ENCODE measurements at places on chromosomes 4 and X.
A peak's percentile ranks its signal among the peaks of the same experiment; 100 is the strongest.

- no peak for DNase-seq
These were observed 2.7 kb downstream of the SMAD1 start for GRCh38 chr4:145484225-145484846.

DNA sequence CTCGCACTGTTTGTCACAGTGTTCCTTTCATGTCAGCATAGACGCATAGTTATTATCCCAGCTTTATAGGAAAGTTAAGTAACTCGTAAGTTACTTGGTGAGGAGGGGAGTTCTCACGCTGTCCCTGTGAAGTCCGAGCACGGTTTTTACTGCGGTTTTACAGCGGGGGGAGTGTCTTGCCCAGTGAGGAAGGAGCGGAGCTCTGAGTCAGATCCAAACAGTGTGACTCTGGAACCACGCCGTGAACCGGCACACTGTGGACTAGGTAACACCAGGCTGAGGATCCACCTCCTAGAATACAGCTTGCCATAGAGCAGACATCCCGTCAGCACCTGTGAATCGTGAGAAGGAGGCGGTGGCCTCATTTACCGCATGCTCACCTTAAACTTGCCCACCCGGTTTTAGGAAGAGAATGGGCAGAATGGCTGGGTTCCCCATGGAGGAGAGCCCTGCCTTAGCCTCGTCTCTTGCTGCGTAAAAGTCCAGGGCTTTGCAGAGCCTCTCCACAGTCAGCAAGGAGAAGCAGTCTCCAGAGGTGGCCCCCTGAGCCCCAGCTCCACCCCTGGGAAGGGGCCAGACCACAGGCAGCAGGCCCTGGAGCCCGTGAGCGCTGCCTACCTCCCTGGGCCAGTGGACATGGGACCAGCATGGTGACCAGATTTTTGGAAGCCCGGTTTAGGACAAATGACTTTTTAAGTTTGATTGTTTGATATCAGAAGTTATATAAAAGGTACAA is 40.2 kb upstream of the HGFAC start:
- no peak for DNase-seq

DNA sequence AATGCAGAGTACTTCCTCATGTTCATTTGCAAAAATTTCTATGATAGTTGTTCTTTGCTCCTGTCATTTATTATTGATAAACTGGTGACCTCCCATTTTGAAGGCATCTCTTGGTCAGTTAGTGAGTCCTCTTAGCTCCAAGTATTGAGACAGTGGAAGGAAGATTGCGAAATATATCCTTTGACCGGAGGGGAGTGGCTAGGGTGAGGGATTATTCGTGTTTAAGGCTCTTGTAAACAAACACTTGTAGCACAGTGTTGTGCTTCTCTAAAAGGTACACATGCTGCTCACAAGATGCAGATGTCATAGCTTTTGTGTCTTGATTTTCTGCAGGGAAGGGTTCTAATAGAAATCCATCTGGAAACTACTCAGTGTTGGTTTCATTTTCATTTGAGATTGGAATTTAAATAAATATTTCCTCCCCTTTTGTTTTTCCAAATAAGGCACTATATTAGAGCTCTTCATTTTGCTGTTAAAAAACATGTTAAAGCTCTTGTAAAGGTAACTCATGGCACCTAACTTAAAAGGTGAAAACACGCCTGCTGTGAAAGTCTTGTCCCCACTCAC is 21.8 kb downstream of the TXLNG start:
- no peak for DNase-seq

DNA sequence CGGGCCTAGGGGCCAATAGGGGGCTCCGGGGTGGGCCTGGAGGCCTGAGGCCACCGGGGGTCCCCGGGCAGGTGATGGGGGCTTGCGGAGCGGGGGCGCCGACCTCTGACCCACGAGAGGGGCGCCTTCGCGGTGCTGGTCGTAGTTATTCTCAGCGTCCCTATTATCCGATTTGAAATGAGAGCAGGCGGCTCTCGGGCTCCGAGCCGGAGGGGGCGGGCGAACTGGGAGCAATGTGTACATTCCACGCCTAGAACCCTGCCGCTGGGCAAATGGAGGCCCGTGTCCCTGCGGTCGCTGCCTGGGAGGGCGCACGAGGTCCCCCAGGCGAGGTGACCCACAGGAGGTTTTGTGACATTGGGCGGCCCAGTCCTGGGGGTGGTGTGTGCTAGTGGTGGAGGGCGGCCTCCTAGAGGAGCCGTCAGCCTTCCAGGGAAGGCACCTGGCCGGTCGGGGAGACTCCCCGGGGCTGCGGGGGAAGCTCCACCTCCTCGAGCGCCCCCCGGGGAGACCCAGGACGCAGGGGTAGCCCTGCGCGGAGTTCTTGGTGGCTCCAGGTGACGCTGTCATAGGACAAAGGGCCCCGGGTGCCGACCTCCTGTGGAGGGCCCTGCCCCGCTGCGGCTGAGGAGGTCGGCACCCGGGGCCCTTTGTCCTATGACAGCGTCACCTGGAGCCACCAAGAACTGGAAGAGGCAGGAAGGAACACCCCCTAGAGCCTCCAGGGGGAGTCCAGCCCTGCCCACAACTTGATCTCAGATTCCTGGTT is 102.6 kb upstream of the PRKX start:
- peak; percentile 56 for DNase-seq

GRCh38 chr4:8373973-8374545 is 66.5 kb downstream of the ACOX3 start:
- DNase-seq: no peak

DNA sequence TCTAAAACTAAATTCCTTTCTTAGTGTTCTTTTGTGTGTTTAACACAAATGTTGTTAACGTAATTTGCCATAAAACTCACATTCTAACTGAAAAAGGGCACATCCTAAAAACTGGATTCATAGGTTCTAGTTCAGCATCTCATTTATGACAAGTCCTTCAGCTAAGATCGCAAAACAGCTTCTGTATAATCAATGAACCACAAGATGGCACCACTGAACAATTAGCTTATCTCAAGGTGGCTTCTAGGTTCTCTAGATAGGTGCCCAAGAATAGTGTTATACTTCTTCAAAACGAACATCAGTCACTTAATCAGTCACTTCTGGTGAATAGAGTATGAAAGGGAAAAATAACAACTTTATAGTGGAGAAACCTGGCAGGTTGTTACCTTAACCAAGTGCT is 54.3 kb downstream of the NRK start:
- peak; percentile 5 for DNase-seq

- DNase-seq: no peak
These were observed 207.0 kb downstream of the RRAGB start for GRCh38 chrX:55924574-55924973.

- no peak for DNase-seq
These were observed 158.9 kb downstream of the MID1IP1 start for GRCh38 chrX:38960137-38960536.

All from hematopoietic multipotent progenitor cell treated with erythropoietin and hydrocortisone succinate and interleukin-3 and kit ligand, for 8 days (in vitro differentiated cells).